ENCODE measurements at places on chromosomes 1 and 21. TPM values are rescaled to one million over a fixed set of nuclear protein-coding genes. Genes with fewer than 3 reads are reported as not detected.

DNA sequence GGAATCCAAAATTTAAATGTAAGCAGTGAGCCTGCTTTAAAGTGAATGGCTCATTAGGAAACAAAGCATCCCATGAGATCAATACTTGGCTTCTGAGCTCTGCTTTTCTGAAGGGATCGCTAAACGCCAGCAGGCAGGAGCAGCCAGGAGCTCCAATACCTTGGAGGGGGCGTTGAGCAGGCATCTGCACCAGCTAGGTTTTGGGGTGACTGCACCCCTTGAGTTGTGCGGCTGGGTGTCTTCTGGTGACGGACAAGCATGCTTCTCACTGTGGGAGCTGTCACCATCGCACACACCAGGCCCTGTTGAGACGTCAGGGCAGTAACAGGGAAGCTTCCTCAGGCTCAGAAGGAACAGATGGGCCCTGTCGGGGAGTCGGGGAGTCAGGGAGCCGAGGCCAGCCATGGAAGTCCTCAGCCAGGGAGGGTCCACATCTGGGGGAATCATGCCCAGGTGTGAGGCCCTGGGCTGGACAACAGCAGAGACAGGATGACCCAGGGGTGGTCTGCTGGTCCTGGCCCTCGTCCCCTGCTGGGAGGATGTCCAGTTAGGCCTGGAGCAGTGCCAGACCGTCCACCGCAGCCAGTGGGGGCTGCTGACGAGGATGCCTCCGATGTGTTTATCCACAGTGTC, 57.9 kb upstream of the ADARB1 start:
- DNase-seq: no peak

- DNase-seq: no peak
These were observed 4.7 kb downstream of the DNM3 start for GRCh38 chr1:171845998-171846397.

DNA sequence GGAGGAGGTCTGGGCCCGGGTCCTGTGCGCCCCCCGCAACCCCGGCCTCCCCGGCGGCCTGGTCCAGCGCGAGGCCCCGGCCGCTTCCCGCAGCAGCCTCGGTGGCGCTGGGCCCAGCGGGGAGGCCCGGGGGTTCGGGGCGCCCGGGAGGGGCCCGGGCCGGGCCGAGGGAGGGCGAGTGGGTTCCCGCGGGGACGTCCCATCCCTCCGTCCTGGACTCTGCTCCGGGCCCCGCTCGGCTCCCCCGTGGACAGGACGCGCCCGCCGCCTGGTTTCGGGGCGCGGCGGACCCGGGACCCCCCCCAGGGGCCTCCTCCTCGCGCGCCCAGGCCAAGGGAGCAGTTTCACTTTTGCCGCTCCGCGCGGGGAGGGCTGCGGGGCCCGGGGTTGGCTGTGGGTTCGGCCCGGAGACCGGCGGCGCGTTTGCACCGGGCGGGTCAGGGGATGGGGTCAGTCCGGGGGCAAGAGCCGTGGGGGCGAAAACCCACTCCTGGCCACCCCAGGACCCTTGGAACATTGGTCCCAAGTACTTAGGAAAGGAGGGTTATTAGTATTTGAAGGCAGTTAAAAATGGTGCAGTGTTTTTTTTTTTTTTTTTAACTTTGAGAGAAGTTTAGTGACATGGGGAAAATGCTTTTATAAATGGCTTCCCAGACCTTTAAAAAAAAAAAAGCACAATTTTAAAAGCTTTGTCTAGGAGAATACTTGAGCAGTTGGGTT, 677 bp downstream of the AGPAT3 start:
- DNase-seq: peak; percentile 51

GRCh38 chr1:1084372-1085170, 10.5 kb upstream of the RNF223 start:
- no peak for DNase-seq

GRCh38 chr1:39782103-39782502, 6.6 kb downstream of the BMP8B start:
- DNase-seq: no peak

GRCh38 chr1:47893412-47893811, 103.8 kb downstream of the TRABD2B start:
- no peak for DNase-seq

C1orf226 gene
- total RNA-seq: not detected
